Activated CD8-positive, alpha-beta T cell treated with anti-CD3 and anti-CD28 coated beads for 36 hours (primary cell): ENCODE measurements at places on chromosomes 4 and X. TPM values are rescaled to one million over a fixed set of nuclear protein-coding genes. Genes with fewer than 3 reads are reported as not detected.

DNA sequence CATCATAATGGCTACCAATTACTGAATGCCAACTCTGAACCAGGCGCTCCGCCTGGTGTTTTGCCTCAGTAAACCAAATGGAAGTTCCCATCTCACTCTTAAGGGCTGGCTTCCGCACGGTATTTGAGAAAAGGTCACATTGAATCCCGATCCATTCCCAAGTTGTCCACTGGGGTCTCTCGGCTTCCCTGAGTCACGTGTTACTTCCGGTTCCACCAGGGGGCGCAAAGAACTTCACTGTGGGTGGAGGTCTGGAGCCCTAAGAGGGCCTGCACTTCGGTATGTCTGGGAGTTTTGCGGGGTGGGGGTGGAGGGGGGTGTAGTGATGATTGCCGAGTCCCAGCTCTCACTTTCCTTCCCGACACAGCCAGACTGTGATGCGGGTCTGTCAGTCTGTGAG lies 13.4 kb upstream of the NHS start:
- DNase-seq = no peak

Gene SLC2A9
- 0.54 TPM for total RNA-seq

- no peak for DNase-seq
These were observed 35.2 kb downstream of the SLC25A5 start for GRCh38 chrX:119503484-119503861.

GRCh38 chr4:8574796-8575370 lies 5.3 kb upstream of the GPR78 start:
- no peak for DNase-seq

- DNase-seq = no peak
These were observed 26.3 kb downstream of the GPC3 start for GRCh38 chrX:133958997-133959688.

- DNase-seq = no peak
These were observed 15.1 kb downstream of the DGKQ start for GRCh38 chr4:958314-958665.

- no peak for DNase-seq
These were observed 27.3 kb downstream of the RWDD4 start for GRCh38 chr4:183631577-183632198.

- DNase-seq = no peak
These were observed 77.7 kb upstream of the C4orf50 start for GRCh38 chr4:6095897-6096296.

GRCh38 chrX:46333550-46333949 lies 211.7 kb downstream of the ZNF674 start:
- no peak for DNase-seq

Gene ENPEP
- total RNA-seq = not detected

- no peak for DNase-seq
These were observed 1.8 kb upstream of the HS3ST1 start for GRCh38 chr4:11430536-11430935.

DNA sequence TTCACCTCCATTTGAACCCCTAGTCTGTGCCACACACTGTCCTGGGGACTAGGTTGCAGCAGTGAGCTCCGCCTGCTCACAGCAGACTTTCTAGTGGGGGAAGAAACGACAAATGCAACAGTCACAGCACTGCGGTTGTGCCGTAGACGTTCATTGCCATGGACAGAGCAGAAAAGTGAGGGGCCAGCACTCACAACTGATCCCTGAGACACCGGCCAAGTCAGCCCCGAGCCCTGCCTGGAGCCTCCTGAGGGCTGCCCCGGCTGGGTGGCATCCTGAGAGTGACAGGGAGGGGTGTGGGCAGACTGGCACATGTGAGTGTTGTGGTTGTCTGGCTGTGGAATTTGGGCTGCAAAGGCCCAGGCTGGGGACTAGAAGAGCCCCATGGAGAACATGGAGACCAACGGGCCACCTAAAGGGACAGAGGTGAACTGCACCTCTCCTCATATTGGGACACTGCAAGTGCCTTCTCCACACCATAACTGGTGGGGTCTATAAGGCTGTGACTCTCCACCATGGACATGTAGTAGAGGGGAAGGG lies 4.6 kb downstream of the DUSP9 start:
- DNase-seq = no peak

Gene H2BW2
- total RNA-seq = not detected

- DNase-seq = no peak
These were observed 271.8 kb downstream of the INPP4B start for GRCh38 chr4:142574306-142574705.

- no peak for DNase-seq
These were observed 59.4 kb downstream of the TSC22D3 start for GRCh38 chrX:107716118-107716684.

- no peak for DNase-seq
These were observed 137.6 kb upstream of the TEX13D start for GRCh38 chrX:124194901-124195300.

Gene TMSB15A
- 0.54 TPM for total RNA-seq

DNA sequence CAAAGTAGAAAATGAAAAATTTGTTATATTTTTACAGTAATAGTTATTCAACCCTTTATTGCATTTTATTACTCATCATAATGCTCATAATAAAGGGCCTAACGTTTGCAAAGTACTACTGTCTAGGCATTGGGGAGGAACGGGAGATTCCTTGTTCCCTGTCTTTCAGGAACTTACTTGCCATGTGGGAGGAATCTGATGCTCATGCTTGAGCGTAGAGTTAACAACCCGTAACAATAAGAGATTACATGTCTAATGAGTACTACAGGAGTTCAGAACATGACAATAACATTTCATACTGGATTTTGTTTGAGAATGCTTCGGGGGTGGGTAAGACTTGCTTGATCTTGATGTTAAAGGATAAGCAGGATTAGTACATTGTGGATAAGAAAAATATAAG lies 2.9 kb downstream of the CCSER1 start:
- no peak for DNase-seq

Gene ARHGAP6
- not detected for total RNA-seq

DNA sequence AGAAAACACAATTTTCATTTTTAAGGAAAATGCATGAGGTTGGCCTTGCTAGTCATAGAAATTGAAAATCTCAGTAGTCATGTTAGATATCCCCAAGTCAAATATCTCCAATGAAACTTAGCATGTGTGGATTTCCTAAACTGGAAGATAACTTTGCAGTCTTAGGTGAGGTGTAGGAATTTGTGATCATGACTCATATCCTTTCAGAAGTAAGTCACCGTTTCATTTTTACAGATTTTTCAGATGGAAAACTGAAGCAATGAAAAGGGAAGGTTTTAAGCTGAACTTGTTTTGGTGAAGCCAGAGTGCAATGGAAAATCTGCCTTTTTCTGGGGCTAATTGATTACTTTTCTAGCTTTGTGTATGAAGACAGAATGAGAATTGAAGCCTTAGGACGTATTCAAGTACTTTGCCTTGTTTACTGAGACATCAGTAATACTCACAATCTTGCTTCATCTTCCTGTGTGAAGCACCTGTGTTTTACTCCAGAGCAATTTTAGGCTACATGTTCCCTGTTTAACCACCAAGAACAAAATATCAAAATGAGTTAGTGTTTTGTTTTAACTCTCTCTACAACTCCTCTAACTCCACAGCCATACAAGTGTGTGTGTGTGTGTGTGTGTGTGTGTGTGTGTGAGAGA lies 1662.8 kb upstream of the ADGRL3 start:
- DNase-seq = no peak

Gene LRCH2
- not detected for total RNA-seq

DNA sequence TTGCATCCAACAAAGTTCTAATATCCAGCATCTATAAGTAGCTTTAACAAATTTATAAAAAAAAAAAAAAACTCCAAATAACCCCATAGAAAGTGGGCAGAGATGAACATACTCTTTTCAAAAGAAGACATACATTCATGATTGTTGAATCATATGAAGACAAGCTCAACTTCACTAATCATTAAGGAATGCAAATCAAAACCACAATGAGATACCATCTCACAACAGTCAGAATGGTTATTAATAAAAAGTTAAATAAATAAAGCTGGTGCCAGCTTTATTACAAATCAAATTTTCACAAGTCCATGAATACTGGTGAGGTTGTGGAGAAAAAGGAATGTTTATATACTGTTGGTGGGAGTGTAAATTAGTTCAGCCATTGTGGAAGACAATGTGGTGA lies 592.0 kb downstream of the IQCM start:
- DNase-seq = no peak

- DNase-seq = no peak
These were observed 9.0 kb downstream of the RAB9A start for GRCh38 chrX:13697976-13698375.

Gene KLHL8
- 12.0 TPM for total RNA-seq
